ENCODE measurements at places on chromosomes 13 and 19.

- no peak for DNase-seq
These were observed 93.4 kb downstream of the UQCRFS1 start for GRCh38 chr19:29119590-29119989.

GRCh38 chr19:50362030-50362412 lies 3.4 kb downstream of the NAPSA start:
- DNase-seq, result no peak

- no peak for DNase-seq
These were observed 8.6 kb downstream of the TUBGCP3 start for GRCh38 chr13:112579310-112579843.

DNA sequence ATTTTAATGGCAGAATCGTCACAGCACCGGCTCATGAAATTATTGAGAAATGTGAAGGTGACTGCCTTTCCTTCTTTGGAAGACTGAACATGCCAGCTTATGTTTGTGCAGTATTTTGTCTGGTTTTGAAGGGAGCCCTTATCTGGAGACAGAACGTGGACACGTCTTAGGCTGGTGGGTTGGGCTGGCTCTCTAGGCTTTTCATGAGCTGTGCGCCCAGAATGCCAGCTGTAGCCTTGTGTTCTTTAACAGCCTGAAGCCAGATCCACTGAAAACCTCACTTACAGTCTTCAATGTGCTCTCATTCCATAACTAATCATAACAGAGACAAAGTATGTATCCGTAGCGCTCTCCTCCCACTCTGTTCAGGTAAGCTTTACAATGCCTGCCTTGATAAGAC lies 184.4 kb upstream of the HTR2A start:
- no peak for DNase-seq

DNA sequence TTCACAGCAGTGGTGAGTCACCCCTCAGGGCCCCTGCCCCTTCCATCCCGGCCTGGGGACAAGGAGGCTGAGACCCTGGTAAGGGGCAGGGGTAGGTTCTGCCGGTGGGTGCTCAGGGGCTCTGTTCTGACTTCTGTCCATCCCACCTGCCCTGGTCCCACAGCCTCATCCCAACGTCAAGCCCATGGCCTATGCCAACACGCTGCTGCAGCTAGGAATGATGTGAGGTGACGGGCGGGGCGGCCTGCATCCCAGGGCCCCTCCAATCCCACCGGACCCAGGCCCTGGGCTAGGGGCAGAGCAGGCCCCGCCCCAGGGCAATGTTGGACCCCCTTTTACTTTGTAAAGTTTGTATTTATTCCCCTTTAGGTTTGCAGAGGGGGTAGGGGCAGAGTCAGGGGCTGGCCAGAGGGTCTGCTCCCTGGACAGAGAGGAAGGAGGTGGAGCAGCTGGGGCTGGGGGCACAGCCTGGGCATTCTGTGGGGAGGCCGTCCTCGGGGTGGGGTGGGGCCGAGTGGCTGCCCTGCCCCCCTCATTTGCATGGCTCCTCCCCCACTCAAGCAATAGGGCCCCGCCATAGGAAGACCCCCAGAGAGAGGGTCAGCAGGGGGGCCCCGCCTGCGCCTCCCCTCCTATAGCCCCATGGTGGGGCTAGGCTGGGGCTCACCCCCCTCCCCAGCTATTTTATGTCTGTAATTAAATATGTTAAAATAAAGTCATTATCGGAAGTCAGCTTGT lies 23.1 kb downstream of the CCDC8 start:
- DNase-seq, result no peak

DNA sequence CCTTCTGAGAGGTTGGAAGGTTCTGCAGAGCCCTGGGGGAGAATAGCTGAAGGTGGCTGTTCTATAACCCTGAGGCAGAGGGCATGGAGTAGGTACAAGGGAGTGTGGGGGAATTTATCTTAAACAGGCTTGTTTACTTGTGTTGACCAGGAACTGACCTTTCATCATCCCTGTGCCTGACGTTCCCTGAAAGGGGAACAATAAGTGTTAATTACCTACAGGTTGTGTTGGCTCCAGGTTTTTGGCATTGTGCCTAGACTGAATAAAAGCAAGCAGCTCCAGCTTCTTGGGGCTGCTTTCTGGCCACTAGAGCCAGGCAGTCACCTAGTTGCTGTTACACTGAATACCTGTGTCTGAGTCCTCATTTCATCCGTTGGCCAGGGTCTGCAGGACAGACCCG lies 60.0 kb downstream of the ZNF627 start:
- DNase-seq, result no peak

GRCh38 chr13:78836238-78836784 lies 177.4 kb upstream of the OBI1 start:
- DNase-seq, result no peak

DNA sequence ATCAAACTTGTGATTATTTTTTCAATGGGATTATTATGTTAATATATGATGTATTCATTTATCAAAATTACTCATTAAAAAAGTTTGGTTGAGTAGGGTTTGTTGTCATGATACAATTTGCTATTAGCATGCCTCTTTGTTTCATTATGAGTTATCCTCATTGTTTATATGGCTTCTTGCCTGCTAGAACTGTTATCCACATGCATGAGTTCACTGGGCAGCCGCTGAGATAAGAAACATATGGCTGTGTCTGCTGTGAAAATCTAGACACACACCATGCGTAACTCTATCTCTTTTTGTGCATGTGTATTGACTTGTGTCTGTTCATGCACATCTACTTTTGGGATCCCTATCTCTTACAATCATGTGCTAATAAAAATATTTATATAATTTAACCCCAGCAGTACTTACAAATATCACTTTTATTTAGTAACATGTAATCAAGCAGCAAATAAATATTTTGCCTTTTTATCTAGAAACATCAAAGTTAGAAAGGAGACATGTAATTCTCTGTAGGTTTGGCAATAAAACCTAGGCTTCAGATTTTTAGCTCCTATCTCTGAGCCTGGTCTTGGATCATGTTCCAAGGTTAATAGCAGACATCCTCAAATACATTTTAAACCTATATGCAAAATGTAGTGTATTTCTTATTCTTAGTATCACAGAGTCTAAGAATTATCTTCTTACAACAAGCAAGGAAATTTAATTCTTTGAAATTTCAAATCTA lies 11.2 kb upstream of the KLF12 start:
- no peak for DNase-seq

GRCh38 chr13:106349080-106349931 lies 186.2 kb downstream of the EFNB2 start:
- no peak for DNase-seq

DNA sequence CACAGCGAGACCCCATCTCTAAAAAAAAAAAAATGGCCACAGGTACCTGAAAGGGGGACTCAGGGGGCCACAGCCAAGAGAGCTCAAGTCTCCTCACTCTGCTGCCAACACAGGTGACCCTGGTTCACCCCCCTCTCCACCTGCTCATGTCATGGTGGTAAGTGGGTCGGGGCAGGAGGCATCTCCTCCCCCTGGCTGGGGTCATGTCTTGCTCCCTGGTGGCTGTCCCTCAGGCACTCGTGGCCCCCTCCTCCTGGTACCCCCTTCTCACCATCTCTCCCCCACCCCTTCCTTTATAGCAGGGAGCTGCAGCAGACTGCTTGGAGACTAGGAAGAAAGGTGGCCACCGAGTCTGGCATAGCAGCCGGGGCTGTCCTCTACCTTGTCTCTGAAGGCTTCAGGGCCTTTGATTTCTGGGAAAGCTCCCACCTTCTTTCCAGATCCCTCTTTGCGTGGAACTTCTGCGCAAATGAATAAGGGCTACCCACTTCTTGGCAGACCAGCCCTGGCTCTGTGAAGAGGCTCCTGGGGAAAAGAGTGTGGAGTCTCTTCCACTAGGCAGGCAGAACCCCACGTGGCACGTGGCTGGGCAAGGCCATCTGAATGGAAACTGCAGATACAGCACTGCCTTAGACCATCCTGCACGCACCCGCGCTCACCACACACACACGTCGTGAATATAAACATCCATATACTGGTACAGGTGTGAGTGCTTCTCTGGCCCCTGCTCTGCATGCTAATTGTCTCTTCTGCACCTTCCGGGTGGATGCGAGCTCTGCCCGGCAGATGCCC lies 20.1 kb upstream of the MIER2 start:
- DNase-seq, result no peak

DNA sequence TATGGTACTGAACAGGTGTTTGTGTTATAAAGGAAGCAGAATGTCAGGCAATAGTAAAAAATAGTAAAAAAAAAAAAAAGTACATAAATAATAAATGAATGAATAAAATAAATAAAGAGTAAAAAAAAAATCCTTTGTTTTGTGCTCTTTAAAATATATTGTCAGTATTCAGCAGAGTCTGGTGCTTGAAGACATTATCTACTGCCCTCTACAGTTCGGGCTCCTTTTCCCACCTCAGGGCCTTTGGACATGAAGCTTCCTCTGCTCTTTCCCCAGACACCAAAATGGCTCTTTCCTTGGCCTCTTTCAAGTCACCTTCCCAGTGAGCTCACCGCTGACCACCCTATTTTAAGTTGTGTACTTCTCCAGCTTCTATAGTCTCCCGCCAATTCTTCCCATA lies 137.5 kb downstream of the TNFRSF19 start:
- DNase-seq, result no peak

- no peak for DNase-seq
These were observed 400.5 kb upstream of the SLC10A2 start for GRCh38 chr13:103466761-103467160.

DNA sequence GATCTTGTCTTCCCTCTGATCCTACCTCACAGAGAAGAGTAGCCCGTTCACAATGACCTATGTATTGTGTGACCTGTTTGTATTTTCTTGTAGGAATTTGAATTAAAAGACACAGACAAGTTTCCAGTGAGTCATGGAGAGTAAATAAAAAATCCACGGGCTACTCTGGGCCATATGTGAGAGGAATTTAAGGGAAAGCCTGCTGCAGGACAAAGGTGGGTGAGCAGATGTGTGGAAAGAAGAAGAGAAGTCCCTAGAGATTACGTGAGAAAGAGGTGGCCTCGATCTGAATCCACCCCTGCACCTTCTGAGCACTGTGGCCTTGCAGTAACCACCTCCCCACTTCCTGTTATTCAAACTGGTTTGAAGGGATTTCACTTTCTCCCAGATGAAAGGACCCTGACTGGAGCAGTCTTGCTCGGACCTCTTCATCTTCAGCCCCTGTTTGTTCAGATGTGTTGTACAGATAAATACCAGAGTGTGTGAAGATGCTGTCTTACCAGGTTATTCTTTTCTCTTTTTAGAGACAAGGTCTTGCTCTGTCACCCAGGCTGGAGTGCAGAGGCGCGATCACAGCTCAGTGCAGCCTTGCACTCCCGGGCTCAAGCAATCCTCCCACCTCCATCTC lies 205.4 kb downstream of the PDS5B start:
- no peak for DNase-seq

DNA sequence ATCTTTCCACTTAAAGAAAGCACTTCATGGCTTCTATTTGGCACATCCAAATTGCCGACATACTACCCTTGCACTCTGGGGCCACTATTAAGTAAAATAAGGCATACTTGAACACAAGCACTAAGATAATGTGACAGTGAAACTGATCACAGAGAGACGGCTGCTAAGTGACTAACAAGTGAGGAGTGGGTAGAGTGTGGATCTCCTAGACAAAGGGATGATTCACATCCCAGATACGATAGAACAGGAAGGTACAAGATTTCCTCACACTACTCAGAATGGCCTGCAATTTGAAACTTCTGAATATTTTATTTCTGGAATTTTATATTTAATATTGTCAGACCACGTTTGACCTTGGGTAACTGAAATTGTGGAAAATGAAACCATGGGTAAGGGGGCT lies 1721.8 kb upstream of the SPRY2 start:
- no peak for DNase-seq

GRCh38 chr13:79417741-79418140 lies 11.7 kb upstream of the RBM26 start:
- no peak for DNase-seq
